ENCODE measurements at places on chromosomes 2 and 18. TPM values are rescaled to one million over a fixed set of nuclear protein-coding genes. Genes with fewer than 3 reads are reported as not detected.

- no peak overlapping the region for H3K4me3 ChIP-seq
- peaks cover 2% of the 10 kb centered on the region for H3K27me3 ChIP-seq
- H3K27ac ChIP-seq, result no peak overlapping the region
- peaks cover 6% of the 10 kb centered on the region for H3K4me1 ChIP-seq
- H3K36me3 ChIP-seq, result no peaks in the 10 kb centered on the region
Observed at GRCh38 chr2:96907115-96908041, 37.5 kb upstream of the SEMA4C start.

GRCh38 chr2:54945391-54946219 is 104.6 kb downstream of the RTN4 start:
- peaks cover 6% of the 10 kb centered on the region for H3K4me1 ChIP-seq
- H3K4me3 ChIP-seq, result no peak overlapping the region

DNA sequence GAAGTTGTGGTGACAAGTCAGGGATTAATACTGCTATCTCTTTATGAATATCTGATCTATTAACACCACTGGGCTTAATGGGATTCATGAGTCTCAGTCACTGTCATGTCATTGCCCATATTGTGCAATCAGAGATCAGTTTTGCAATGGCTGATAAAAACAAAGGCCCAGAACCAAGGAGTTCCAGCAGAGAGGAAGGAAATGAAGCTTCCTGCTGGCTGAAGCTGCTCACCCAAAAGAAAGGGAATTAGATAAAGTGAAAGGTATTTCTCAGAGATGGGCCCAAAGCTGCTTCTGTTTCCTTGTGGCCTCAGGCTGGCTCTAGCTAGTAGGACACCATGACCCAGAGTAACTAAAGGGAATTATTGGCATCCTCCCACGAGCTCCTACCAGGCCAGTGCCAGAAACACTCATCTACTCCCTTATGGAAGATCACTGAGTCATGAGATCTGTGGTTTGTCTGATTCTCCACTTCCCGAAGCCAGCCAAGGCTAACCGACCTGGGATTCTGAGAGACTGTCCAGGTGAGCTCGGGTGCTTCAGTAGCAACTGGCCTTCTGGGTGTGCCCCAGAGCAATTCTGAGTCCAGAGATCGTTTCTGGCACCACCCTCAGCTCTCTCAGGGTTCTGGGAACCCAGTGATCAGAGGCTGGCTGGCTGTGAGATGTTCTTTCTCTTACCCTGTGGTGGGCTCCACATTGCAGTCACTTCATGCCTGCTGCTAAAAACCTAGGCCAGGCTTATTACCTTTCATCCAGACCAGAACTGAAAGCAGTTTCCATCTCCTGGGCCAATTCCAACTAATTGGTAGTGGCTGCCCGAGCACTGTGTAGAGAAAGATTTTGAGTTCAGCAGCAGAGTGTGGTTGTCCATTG is 129.5 kb upstream of the PELI1 start:
- no peak for DNase-seq
- peaks cover 17% of the 10 kb centered on the region for H3K4me1 ChIP-seq
- no peak overlapping the region for H3K4me3 ChIP-seq
- H3K27me3 ChIP-seq, result no peaks in the 10 kb centered on the region

GRCh38 chr2:236875906-236876505 is 209.7 kb upstream of the COPS8 start:
- peaks cover 6% of the 10 kb centered on the region for H3K27me3 ChIP-seq
- no peak overlapping the region for H3K4me3 ChIP-seq
- no peaks in the 10 kb centered on the region for H3K36me3 ChIP-seq
- H3K4me1 ChIP-seq, result no peaks in the 10 kb centered on the region

The TNS1 gene
- total RNA-seq, result 15.1 TPM

Data from activated naive CD8-positive, alpha-beta T cell treated with anti-CD3 and anti-CD28 coated beads, Interleukin-2, amount 10 ng/mL, durations not matched to agents 7 days and 5 days (primary cell).